ENCODE measurements at places on chromosomes 11 and 22.
A peak's percentile ranks its signal among the peaks of the same experiment; 100 is the strongest.

DNA sequence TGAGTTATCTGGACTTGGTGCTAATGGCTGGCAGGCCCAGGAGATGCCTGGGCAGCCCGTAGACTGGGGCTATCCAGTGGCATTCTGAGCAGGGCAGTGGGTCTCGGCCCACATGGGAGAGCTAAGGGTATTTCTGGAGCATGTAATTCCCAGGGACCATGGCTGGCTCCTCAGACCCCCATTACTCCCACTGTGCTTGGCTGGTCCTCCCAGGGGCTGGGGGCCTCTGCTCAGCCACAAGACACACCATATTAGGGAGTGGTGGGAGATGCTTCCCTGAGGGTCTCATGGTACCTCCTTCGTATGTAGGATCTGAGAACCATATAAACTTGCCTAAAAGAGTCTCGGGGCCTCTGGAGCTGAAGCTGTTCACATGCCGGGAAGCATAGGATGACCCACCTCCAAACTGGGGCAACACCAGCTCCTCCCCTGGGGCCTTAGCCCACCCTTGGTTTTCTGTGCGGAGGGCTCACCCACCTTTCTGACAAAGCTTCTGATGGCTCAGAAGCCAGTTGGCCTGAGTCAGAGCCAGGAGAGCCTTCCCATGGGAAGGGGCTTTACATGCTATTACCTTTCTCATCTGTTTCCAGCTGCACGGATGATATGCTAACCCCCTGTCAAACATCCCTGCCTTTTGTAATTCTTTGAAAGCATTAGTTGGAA is 9.5 kb upstream of the FTH1 start:
- no peak for DNase-seq

DNA sequence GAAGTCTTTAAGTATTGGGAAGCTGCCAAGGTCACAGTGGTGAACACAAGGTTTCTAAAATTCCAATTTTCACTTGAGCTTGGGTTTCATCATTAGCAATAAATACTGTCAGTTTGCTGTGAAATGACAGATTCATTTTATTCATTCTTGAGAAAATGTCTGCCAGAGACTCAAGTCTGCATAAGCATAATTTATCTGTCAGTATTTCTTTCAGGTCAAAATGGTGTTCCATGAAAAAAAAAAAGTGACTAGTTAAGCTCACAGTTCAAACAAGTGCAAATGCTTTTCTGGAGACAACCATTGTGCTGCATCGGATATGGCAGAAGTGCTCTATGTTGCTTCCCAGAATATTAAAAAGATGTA is 8.1 kb upstream of the GDPD5 start:
- DNase-seq, result no peak

- no peak for DNase-seq
Observed at GRCh38 chr22:43299736-43300135, 43.4 kb downstream of the SCUBE1 start.

DNA sequence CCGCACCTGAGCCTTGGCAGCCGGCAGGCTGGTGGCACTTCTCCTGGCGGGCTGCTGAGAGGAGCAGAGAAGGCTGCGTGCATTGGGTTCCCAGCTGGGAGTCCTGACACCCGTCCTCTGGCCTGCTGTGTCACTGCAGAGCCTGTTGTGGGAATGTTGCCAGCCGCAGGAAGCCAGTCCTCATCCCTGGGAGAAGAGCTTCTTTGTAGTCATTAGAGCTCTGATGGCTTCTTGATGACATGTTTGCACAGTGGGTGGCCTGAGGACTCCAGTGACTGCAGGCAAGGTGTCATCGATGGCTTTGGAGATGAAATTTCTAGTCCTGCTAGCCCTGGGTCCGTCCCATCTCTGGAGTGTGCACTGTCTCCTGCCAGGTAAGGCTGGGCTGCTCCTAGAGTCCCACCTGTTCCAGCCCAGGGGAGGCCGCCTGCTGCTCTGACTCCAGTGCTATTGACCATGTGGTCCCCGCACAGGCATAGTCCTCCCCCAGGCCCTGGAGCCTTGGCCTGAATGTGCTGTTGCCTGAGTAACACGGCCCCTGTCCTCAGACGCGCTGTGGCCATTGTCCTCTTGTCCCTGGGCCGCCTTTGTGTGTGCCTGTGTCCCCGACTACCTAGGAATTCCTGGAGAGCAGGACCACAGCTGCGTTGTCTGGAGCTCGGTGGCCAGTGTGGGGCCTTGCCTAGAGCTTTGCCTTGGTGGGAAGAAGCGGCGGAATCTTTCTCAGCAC is 129.2 kb downstream of the CACNA1I start:
- no peak for DNase-seq

DNA sequence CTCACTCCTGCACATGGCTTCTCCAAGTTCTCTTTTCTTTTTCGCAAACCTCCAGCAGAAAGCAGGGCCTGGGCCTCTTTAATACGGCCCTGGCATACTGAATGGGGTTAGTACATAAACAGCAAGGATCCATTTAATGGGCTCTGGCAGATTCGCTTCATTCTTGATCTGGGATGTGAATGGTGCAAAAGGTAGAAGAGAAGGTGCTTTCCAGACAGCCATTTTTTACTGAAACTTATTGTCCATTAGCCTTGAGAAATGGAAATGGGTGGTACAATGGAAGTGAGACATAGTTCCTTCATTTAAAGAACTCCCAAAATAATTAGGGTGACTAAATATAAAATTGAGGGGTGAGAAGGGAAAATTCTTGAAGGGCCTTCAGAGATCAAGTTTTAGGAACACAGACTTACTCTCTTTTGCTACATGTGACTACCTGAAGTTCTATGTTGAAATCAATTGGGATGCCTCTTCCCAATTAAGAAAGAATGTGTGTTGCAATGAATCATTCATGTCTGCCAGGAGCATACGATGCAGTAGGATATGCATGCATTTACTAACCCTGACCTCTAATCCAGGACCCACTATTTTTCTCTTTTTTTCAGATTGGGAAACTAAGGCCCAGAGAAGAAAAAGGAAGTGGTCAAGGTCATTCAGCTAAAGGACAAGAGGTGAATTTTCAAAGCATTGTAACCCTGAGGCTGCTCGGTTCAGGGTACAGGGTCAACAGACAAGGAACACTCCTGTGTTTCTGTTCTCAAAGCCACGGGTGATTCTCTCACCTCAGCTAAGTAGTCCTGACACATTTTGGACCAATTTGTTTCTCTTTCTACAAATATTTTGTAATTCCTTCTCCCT is 144.1 kb downstream of the BBOX1 start:
- no peak for DNase-seq

- DNase-seq, result no peak
Observed at GRCh38 chr11:99968336-99968735, 718.8 kb upstream of the ARHGAP42 start.

DNA sequence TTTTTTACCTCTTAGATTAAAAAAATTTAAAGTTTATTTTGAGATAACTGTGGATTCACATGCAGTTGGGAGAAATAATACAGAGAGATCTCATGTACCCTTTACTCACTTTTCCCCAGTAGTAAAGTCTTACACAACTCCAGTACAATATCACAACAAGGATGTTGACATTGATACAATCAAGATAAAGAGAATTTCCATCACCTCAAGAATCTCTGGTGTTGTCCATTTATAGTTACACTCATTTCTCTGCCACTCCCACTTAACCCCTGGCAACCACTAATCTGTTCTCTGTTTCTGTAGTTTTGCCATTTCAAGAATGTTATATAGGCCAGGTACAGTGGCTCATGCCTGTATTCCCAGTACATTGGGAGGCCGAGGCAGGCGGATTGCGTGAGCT is 10.5 kb upstream of the ZBED5 start:
- DNase-seq, result no peak

DNA sequence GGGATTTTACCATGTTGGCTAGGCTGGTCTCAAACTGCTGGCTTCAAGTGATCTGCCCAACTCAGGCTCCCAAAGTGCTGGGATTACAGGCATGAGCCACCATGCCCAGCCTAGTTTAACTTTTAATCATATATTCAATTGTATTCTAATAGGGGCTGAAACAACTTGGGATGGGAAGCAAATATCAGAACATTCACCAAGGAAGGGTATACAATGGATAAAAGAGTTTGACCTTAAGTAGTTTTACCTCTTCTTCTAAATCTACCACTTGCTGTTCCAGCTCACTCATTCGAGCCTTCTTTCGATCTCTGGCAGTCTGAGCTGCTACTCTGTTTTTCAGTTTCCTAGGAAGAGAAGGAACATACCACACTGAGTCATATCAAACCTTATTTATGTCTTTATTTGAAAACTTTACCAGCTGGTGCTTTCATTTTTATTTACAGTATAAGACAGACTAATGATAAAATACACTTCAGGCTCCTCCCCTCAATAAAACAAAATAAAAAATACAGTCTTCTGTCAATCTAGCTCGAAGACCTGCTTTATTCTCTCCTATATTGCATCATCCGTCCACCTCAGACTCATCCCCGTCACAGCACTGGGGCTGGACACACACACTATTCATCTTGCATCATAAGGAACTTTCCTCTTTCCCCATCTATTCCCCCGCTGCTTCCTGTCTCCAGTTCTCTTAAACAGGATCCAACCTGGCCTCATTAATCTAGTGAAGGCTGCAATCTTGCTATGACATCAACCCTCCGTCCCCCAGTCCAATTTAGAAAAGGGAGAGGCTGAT is 1.4 kb downstream of the XBP1 start:
- peak; percentile 87 for DNase-seq

GRCh38 chr11:72024069-72024754 is 25.5 kb downstream of the IL18BP start:
- no peak for DNase-seq

- DNase-seq, result no peak
Observed at GRCh38 chr22:18999416-18999815, 63.3 kb upstream of the PRODH start.

GRCh38 chr11:2842876-2843275 is 42.7 kb downstream of the CDKN1C start:
- no peak for DNase-seq

DNA sequence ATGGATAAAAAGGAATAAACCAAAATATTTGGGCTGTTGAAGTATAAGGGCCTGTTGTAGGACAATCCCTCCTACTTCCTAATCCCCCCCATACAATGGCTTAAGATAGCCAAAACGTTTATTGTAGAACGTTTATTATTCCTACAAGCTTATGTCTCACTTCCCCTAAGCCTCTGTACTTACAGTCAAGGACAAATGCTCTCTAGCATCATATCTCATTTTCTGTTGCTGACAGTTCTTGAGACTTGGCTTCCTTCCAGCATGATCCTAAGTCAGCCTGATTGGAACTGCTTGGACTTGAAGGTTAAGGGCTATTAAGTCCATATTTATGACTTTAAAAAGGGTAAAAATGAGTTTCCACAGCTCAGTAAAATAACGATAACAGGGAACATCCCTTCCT is 8.8 kb downstream of the MISFA start:
- no peak for DNase-seq

- no peak for DNase-seq
Observed at GRCh38 chr22:43847376-43848289, 14.7 kb downstream of the SULT4A1 start.

GRCh38 chr11:21892736-21893564 is 299.9 kb upstream of the ANO5 start:
- DNase-seq, result no peak

- DNase-seq, result no peak
Observed at GRCh38 chr11:16854979-16855378, 116.5 kb downstream of the C11orf58 start.

DNA sequence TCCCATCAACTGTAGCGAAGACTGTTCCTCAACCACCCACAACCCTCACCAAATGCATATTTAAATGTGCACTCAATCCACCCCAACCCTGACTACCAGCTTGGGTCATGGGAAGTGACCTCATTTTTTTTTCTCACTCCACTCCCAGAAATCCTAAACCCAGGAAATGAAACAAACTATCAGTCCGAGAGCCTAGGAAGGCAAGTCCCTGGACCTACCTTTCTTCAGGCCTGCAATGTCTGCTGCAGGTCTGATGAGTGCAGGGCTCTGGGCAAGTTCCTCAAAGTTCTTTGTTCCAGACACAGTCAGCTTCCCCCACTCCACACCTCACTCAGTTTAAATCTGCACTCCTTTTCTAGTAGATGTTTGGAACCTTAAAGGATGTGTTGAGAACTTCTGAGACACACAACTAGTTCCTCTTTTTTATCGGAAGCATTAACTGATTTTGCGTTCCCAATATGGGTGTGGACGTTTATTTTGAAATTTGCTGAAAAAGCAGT is at the start of gene MS4A4E:
Gene MS4A4E (minus strand): TSS at position 398 of the 500 bp plus-strand sequence. CDS start 13,082 bp downstream, outside the sequence.
- no peak for DNase-seq

- DNase-seq, result no peak
Observed at GRCh38 chr11:95984072-95984471, 60.2 kb upstream of the MTMR2 start.

GRCh38 chr22:28734393-28734792 is 7.2 kb downstream of the CHEK2 start:
- DNase-seq, result no peak

- no peak for DNase-seq
Observed at GRCh38 chr11:65589444-65590239, 6.0 kb downstream of the KCNK7 start.

DNA sequence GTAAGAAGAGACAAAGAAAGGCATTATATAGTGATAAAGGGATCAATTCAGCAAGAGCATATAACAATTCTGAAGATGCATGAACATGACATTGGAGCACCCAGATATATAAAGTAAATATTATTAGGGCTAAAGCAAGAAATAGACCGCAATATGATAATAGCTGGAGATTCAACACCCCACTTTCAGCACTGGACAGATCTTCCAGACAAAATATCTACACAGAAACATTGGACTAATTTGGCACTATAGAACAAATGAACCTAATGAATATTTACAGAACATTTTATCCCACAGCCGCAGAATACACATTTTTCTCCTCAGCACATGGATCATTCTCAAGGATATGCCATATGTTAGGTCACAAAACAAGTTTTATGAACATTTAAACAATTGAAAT is 633.1 kb downstream of the JRKL start:
- no peak for DNase-seq

DNA sequence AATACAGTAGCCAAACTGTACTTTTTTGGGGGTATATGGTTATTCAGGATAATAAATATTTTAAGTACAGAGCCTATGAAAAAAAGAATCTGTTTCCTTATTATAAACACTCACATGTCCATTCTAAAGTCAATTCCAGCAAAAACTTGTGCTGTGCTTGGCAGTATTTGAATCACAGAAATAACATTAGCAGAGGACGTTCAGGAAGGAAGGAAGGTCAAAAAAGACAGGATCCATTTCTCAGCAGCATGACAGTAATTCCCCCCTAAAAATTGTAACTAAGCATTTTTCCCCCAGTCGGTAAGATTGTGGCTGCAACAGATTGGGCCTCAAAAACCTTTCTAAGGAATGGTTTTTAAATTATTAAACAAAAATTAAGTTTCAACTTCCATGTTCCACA is 124.8 kb downstream of the ATG16L2 start:
- no peak for DNase-seq

Measured in GM04504 (cell line).